ENCODE measurements at places on chromosomes 2 and 18.

DNA sequence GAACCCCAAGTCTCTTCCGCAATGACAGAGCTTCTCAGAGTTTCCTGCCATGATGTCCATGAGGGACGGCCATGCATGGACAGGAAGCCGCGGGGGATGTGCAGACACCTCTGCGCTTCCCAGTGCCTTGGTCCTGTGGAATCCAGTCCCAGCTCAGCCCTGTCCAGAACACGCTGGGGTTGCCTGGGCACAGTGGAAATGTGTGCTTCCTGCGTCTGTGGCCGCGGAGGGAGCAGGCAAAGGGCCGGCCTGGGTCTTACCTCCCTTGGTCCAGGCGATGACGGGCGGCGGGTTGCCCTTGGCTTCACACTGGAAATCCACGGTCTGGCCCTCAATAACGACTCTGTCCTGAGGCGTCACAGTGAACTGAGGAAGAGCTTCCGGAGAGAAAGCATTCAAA is 79.6 kb downstream of the PXDN start:
- no peak for DNase-seq

GRCh38 chr18:27419646-27420045 is 234.5 kb upstream of the CHST9 start:
- no peak for DNase-seq

DNA sequence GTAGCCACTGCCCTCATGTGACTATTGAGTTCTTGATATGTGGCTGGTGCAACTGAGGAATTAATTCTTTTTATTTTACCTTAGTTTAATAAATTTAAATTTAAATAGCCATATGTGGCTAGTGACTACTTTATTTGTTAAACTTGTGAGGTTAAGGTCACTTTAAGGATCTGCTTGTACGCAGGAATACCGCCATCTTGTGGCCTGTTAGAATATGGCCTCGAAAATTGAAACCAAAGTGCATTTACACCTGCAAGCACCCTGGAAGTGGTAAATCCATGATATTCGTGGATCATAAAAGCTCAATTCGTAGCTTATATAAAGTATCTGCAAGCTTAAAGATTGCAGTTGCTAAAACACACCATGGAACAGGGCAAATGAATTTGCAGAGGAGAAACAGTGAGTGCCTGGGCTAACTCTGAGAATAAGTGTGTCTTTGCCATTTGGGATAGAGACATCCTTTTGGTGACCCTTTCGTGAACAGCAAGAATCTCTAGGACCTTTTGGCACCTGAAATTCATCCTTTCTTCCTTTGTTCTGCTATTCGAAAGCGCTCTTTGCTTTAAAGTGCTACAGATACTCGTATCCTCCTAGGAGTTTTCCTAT is 59.9 kb upstream of the REG3A start:
- no peak for DNase-seq

- no peak for DNase-seq
Observed at GRCh38 chr18:37400802-37401201, 164.8 kb downstream of the CELF4 start.

GRCh38 chr2:96580771-96581170 is 44.2 kb downstream of the ARID5A start:
- no peak for DNase-seq

GRCh38 chr2:60498127-60498815 is 55.2 kb downstream of the BCL11A start:
- no peak for DNase-seq

GRCh38 chr18:59996370-59996966 is 96.7 kb downstream of the PMAIP1 start:
- DNase-seq, result no peak

Measured in CD4-positive, alpha-beta T cell treated with Interleukin-15 for 4 hours (primary cell).